ENCODE measurements at places on chromosomes 12 and 14.

GRCh38 chr12:32183650-32184049, 77.0 kb downstream of the BICD1 start:
- peak; percentile 15 for DNase-seq

DNA sequence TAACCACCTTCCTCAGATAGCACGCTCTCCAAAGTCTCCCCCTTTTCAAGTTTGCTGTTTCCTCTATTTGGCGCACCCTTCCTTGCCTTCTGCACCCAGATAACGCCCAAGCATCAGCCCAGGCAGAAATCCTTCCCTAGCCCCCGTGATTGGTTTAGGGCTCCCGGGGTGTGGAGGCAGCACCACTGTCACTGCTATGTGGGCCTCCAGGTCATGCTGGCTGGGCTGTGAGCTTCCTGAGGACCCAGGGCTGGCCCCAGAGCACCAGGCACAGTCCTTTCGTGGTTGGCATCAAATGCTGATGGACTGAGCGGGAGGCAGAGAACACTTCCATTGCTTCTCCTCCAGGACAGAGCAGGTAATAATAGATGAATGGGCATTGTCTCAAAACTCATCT, 311.4 kb downstream of the BCL11B start:
- no peak for DNase-seq

DNA sequence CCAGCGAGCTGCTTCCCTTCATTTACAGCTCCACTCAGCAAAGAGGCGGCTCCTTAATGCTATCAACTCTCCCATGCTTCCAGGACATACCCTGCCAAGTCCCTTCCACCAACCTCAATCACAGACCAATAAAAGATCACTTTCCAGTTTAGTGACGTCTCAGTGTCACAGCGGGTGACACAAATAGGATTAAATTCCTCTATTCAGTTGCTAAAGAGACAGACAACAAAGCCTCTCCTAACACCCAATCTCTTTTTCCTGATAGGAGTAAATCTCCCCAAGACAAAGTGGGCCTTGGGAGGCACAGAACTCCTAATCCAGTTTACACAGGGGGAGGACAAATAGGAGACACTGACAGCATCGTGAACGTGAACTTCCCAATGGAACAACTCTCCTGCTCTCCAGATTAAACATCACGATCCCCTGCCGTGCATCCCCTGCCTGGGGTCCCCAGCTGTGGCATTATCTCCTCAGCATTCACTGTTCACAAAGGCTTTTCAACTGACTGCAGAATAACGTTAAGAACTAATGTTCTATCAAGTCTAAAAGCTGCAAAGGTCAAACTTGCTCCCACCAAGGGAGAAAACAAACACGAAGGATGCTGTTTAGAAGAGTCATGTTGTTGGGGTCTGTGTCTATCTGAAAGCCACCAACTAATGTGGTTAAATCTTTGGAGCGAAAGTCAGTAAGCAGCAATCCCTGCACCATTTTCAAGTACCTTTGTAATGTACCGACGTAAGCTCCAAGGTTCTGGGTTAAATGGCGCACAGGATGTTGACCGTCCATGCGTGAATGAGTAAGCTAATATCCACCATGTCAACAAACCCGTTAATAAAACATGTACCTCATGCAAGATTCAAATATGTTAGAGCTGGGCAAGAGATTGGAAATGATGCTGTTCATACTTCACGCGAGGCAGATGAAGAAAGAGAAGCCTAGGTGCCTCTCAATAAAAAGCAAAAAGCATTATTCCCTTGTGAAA, 31.5 kb downstream of the TMEM132D start:
- no peak for DNase-seq

- no peak for DNase-seq
These were observed 83.4 kb downstream of the KIF26A start for GRCh38 chr14:104221636-104222369.

DNA sequence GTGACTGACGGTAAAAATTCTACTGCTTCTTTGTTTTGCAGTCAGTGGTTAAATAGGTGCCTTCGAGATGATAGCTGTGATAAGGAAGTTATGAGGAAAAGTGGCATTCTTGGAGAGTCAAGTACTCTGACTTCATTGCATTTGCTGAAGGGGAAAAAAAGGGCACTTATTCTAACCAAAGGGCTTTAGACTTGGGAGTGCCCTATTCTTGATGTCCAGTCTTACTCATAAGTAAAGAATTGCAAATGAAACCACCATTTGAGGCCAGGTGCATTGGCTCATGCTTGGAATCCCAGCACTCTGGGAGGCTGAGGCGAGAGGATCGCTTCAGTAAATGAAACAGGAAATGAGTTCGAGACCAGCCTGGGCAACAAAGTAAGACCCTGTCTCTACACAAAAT, 40.3 kb downstream of the BRAP start:
- DNase-seq: peak; percentile 27

DNA sequence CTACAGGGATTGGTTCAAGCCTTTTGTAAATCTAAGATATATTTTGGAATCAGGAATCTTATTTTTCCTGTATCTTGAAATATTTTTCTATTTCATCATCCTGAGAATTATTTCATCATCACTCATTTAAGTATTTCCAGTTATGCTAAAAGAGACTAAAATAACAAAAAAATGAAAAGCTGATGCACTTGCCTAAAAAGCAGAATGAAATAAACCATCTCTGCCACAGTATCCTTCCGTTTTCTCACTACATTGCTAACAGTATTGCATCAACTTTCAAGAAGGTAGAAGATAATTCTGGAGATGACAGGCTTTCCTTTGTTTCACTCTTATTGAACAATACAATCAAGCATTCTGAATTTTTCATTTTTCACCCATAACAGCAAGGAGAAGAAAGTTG, 31.1 kb upstream of the EIF5 start:
- DNase-seq: no peak

- no peak for DNase-seq
These were observed 7.6 kb downstream of the B4GALNT1 start for GRCh38 chr12:57625261-57626032.
